ENCODE measurements at places on chromosomes 6 and 20.
A peak's percentile ranks its signal among the peaks of the same experiment; 100 is the strongest.

GRCh38 chr6:93416571-93417420 lies 2.6 kb downstream of the EPHA7 start:
- no peak for DNase-seq

GRCh38 chr6:41799559-41799911 lies 12.0 kb downstream of the TOMM6 start:
- no peak for DNase-seq

DNA sequence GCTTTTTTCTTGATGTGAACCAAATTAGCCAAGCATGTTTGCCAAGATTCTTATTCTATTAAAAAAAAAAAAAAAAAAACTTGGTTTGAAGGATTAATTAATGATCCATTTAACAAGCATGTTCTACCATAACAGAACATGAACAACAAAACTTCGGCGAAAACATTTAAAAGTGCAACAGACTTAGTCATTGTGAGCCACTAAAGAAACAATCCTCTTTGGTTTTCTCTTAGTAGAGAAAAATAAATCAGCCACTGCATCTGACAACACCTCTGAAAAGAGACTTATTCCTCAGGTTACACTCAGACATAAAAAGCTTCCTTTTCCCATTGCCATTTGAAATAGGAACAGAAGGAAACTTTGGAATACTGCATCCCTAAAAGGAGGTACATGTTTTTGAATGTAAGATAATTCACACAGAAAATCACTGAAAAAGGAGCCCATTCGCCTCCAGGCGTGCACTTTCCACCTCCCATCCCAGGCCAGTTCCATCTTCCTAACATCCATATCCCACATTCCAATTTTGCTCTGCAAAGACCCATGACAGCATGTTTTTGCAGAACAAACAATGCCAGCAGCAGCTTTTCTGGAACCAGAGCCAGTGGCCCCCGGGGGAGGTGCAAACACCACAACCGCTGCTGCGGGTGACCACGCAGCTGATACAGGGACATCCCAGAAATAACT lies 79.5 kb downstream of the ZMYND8 start:
- peak; percentile 58 for DNase-seq

- DNase-seq, result peak; percentile 41
Observed at GRCh38 chr6:154111025-154111424, 72.0 kb downstream of the OPRM1 start.

- no peak for DNase-seq
Observed at GRCh38 chr6:90413867-90414266, 117.2 kb upstream of the BACH2 start.

DNA sequence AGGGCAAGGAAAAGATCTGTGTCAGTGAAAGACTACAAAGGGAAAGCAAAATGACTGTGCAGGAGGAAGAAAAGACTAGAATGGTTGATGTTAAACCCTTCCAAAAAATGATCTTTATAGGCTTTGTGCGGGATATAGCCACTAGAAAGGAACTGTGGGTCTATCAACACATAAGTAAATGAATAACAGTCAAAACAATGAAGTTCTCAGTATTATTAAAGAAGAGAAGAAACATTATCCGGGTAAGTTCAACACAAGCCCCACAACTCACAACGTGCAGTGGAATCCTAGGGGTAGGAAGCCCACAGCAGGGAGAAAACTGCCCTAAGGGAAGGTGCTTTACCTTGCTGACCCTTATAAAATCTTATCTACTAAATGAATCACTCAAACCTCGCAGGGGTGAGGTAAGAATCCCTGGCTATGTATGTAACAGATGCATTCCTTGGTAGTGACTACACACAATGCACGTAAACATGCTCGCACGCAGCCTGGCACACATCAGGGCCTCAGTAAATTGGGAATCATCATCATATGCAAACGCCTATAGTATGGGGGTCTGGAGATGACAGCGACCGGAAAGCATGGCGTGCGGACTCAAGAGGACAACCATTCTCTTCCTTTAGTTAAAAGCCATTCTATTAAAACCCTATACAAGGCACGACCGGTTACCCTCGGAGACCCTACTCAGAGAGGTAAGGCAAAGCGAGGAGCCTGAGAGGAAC lies 11.3 kb downstream of the TFAP2A start:
- peak; percentile 99 for DNase-seq

- peak; percentile 75 for DNase-seq
Observed at GRCh38 chr6:112665815-112666214, 318.7 kb downstream of the RFPL4B start.

GRCh38 chr20:57374343-57374930 lies 16.8 kb upstream of the RBM38 start:
- DNase-seq, result no peak

- no peak for DNase-seq
Observed at GRCh38 chr6:9494864-9495263, 920.0 kb downstream of the TFAP2A start.

GRCh38 chr6:134132494-134133141 lies 80.2 kb upstream of the SLC2A12 start:
- no peak for DNase-seq

- DNase-seq, result peak; percentile 6
Observed at GRCh38 chr6:81172056-81172740, 580.3 kb downstream of the TENT5A start.

DNA sequence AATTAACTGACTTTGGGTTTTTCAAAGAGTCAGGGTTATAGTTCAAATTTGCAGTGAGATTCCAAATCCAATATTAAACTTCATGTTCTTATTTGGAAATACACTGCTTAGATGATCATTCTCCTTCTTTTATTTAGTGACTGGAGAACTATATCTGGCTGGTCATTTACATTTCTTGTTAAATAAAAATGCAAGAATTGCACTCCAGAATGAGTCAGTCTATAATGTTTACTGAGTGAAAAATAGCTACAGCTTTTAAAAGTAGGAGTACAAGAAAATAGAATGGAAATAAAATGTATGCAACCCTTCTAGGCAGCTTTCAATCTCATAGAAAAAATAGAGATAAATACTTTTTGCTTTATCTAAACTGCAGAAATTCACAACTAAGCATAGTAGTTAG lies 54.5 kb upstream of the CD2AP start:
- DNase-seq, result no peak

DNA sequence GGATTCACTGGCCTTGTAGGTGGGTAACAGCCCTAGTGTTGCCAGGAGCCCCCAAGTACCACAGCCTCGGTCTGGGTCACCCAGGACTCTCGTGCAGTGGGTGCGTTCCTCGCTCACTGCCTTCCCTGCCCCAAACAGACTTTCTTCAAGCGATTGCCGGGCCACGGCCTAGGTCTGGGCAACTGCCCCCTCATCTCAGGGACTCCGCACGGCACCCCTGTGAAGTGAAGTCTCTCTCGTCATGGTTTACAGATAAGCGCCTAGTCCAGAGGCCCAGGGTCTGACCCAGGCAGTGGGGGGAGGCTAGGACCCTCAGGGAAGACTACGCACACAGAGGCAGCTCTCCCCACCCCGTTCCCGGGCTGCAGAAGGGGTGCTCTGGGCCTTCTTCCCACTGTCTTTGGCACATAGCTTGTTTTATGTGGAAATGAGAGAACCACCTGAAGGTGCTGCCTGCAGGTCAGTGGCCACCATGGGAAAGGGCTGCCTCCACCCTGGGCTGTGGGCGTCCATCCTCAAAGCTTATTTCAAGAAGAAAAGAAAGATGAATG lies 220.8 kb downstream of the ERMARD start:
- DNase-seq, result no peak

DNA sequence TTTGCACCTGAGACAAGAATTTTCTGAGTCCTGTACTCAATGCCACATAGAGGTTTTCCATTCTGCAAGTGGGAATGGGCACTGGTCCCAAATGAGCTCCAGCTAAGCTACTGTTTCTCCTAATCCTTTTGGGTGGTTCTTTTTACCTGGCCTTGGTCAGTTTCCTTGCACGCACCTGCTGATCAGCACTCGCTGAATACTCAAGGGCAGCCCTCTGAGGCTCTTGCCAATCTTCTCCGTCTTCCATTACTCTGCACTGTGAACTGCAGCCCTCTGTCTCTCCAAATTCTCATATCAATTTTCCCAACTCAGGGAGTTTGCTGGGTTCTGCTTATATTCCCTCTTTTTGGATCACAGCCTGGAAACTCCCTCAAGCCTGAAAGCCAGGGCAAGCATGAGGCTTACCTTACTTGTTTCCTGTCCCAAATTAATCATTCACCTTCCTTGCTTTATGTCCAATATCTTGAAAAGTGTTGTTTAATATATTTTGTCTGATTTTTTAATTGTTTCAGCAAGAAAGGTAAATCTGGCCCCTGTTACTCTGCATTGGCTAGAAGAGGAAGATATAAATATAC lies 138.0 kb upstream of the TBX18 start:
- no peak for DNase-seq

GRCh38 chr6:19417713-19418112 lies 419.5 kb upstream of the ID4 start:
- DNase-seq, result peak; percentile 89

GRCh38 chr6:140677781-140678528 lies 1303.5 kb upstream of the CITED2 start:
- no peak for DNase-seq

- DNase-seq, result peak; percentile 53
Observed at GRCh38 chr20:25496968-25497401, 88.3 kb downstream of the NINL start.

- no peak for DNase-seq
Observed at GRCh38 chr6:114465511-114465910, 122.7 kb upstream of the HS3ST5 start.

DNA sequence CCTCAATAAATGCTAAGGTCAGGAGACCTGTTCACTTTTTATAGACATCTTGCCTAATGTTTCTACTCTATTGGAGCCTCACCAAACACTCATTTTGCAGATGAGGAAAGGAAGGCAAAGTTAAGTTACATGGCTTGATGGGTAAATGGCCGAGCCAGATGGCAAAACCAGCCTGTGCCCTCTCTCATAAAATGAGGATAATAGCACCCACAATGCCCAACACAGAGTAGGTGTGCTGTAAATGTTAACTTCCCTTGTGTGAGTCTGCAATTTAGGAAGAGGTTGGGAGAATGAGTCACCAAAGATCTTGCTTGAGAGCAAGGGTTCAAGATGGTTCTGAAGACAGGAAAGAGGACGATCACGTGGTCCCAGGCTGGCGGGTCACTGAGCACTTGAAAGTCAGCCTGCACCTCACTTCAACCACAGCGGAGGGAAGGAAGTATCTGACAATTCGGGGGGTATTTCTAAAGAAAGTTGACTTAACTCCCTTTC lies 3.3 kb downstream of the KCNK5 start:
- DNase-seq, result no peak

DNA sequence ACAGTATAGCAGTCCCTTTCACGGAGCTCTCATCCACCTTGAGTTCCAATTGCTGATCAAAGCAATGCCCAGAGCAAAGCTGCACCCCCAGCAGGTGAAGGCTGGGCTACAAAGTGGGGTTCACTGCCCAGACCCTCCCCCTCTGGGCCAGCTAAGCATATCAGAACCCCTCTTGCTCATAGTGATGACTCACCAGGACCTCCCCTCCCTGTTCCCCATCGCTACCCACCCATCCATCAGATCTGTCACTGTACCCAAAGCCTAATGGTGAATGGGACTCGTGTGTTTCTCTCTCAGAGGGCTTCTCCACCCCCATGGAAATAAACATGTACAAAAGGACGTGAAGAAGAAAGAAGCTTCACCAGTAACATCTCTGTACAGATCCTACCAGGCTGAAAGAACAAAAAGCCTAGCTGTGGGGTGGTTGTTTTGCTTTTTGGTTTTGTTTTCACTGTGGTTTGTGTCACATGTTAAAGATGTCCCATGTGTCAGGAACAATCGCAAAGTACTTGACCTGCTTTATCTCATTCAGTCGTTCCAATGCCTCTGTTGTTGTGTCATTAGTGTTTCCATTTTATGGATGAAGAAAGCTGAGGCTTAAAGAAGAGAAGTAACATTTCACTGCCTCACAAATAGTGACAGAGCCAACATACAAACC lies 518.5 kb downstream of the CD83 start:
- no peak for DNase-seq

- peak; percentile 66 for DNase-seq
Observed at GRCh38 chr20:58542411-58543095, 27.4 kb upstream of the APCDD1L start.

GRCh38 chr6:112680091-112680490 lies 333.0 kb downstream of the RFPL4B start:
- no peak for DNase-seq

DNA sequence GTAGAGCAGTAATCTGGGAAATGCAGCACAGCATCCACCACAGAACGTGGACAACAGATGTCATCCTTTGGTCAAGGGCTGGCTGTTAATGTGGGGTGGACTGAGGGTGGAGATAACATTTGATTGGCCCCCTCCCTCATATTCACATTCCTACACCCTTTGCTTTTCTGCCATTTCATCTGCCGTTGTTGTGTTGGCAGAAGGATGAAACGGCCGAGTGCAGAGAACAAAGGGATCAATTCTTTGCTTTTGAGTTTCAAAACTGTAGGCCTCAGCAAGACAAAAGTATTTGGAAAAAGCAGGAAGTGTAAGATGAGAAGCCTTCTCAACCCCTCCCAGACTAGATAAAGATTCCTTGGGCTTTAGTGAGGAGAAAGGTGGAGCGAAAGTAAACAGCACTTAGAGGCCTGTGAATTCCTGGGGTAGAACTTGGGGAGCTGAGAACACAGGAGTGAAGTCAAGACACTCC lies 74.2 kb upstream of the PHIP start:
- no peak for DNase-seq

DNA sequence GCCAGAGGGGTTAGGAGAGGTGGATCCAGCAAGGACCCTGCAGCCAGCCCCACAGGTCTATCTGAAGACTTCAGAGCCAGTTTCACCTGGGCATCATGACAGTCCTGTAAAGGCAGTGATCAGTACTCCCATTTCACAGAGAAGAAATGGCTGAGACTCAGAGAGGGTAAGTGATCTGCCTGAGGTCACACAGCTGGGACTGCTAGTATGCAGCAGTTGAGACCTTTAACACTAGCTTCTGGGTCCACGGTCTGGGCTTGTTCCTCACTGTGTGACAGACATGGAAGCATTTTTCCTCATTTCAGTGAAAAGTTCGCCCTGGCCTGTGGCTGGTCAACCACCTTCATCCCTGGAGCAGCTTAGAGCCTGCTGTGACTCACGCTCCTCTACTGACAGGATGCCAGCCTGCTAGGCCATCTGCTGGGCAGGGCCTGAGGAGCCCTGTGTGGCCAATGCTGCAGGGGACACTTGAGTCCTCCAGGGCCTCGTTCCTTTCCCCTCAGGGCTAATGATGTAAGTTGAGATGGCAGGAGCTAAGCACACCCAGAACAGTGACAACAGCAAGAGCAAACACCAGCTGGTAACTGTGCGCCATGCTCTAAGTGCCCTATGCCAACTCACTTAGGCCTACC lies 192.0 kb downstream of the LRFN2 start:
- DNase-seq, result peak; percentile 3

- DNase-seq, result no peak
Observed at GRCh38 chr6:46271107-46271506, 100.3 kb upstream of the ENPP5 start.

Data from ELR (cell line).